ENCODE measurements at places on chromosomes 16 and 17.
A peak's percentile ranks its signal among the peaks of the same experiment; 100 is the strongest.

DNA sequence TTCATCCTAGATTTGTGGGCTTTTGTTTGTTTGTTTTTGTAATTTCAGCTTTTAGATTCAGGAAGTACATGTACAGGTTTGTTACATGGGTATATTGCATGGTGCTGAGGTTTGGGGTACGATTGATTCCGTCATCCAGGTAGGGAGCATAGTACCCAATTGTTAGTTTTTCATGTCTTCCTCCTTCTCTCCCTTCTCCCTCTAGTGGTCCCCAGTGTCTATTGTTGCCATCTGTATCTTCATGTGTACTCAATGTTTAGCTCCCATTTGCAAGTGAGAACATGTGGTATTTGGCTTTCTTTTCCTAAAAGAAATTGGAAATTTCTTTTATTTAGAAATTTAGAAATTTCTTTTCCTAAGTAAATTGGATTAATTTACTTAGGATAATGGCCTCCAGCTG, 37.1 kb upstream of the BCAS3 start:
- no peak for DNase-seq
- peaks cover 7% of the 10 kb centered on the region for H3K4me1 ChIP-seq
- H3K4me3 ChIP-seq: no peak overlapping the region
- no peak overlapping the region for H3K27ac ChIP-seq
- H3K27me3 ChIP-seq: no peaks in the 10 kb centered on the region

DNA sequence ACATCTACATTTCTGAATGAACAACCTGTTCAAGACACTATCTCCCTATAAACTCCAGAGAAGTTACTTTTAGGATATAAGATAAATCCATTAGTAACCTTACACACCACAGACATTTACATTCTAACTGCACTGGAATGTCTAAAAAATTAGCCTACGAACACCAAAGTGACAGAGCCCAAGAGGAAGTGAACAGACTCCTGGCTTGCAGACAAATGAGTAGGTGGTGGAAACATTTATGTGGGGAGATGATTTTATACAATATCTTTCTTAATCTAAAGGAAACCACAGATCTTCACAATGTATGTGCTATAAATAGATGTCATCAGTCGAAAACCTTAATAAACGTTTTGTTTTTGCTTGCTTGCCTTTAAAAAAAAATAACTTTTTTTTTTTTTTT, 18.8 kb downstream of the ZNF652 start:
- H3K27me3 ChIP-seq: no peaks in the 10 kb centered on the region
- no peak for DNase-seq
- peak overlapping the region; percentile 14 for H3K4me3 ChIP-seq
- peak overlapping the region; percentile 35 for H3K27ac ChIP-seq

DNA sequence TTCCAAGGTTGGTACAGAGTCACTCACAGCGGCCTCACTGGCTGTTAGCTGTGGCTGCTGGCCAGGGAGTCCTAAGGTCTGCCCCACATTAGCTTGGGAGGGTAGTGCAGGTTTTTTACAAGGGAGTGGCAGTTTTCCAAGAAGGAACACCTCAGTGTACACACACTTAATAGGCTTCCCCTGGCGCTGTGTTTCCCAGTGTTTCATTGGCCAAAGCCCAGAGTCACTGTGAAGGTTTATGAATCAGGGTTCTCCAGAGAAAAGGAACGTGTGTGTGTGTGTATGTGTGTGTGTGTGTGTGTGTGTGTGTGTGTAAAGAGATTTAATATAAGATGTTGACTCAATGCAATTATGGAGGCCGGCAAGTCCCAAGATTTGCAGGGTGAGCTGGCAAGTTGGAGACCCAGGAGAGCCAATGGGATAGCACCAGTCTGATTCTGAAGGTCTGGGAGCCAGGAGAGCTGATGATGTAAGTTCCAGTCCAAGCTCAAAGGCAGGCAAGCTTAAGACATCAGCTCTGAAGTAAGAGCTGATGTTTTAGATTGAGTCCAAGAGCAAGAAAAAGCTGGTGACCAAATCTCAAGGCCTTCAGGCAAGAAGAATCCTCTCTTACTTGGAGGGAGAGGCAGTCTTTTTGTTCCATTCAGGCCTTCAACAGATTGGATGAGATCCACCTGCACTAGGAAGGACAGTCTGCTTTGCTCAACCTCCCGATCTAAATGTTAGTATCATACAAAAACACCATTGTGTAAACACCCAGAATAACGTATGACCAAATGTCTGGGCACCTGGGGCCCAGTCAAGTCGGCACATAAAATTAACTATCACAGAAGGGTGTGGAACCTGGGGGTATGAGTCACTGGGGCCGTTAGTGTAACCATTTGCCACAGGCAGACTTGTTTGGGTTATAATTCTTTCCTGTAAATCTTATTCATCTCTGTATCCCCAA, 206.8 kb downstream of the PRKCA start:
- H3K27me3 ChIP-seq: no peaks in the 10 kb centered on the region
- no peaks in the 10 kb centered on the region for H3K36me3 ChIP-seq
- H3K27ac ChIP-seq: peak overlapping the region; percentile 87
- H3K4me3 ChIP-seq: no peak overlapping the region

DNA sequence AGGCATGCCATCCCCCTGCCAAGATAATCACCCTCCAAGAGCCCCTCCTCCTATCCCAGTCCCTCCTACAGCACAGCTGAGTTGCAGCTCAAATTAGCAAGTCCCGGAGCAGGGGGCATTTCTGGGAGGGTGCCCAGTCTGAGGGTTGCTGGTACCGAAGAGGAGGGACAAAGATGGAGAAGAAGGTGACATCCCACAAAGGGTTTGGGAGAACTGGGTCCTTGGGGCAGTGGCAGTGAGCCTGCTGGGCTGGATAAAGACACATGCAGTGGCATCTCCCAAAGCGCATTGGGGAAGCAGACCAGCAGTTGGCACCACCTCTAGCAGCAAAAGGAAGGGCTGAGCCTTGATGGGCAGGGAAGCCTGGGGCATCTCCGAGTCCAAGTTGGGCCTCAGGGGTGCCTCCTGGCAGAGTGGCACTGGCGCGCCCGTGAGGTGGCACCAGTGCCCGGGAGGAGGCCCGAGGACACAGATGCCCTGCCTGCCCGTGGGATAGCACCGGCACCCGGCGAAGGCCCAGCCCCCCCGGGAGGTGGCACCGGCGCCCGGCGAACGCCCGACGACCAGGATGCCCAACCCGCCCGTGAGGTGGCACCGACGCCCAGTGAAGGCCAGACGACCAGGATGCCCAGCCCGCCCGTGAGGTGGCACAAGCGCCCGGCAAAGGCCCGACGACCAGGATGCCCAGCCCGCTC, 622 bp downstream of the TOM1L2 start:
- peak overlapping the region; percentile 92 for H3K4me3 ChIP-seq
- H3K27ac ChIP-seq: peak overlapping the region; percentile 53
- peaks cover 35% of the 10 kb centered on the region for H3K4me1 ChIP-seq
- peak; percentile 91 for DNase-seq

- peaks cover 8% of the 10 kb centered on the region for H3K27me3 ChIP-seq
- no peak overlapping the region for H3K4me3 ChIP-seq
- DNase-seq: no peak
- H3K4me1 ChIP-seq: peaks cover 19% of the 10 kb centered on the region
- H3K36me3 ChIP-seq: no peaks in the 10 kb centered on the region
These were observed 2.2 kb upstream of the CDH5 start for GRCh38 chr16:66364117-66364958.

- H3K4me1 ChIP-seq: no peaks in the 10 kb centered on the region
- peaks cover 2% of the 10 kb centered on the region for H3K36me3 ChIP-seq
- H3K27ac ChIP-seq: no peak overlapping the region
- no peak overlapping the region for H3K4me3 ChIP-seq
- H3K27me3 ChIP-seq: no peaks in the 10 kb centered on the region
These were observed 137.5 kb downstream of the SDK2 start for GRCh38 chr17:73506470-73507435.

DNA sequence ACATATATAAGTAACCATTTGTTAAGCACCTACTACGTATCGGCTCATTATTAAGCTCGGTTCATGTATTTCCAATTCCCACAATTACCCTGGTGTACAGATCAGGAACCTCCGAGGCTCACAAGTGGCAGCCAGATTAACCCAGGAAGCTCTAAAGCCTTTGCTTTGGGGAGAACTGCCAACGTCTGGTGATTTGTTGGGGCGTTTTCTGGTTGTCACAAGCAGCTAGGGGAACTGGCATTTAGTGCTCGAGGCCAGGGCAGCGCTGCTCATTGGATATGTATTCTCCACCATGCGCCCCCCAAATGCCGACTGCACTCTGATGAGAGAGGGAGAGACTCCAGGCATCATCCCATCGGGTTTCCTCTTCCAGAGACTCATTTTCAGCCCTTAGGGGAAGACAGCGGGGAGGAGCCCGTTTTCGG, 541 bp downstream of the ZNF18 start:
- peak overlapping the region; percentile 89 for H3K27ac ChIP-seq
- peak overlapping the region; percentile 92 for H3K4me3 ChIP-seq
- DNase-seq: no peak

- no peak for DNase-seq
- H3K27ac ChIP-seq: no peak overlapping the region
- peaks cover 15% of the 10 kb centered on the region for H3K27me3 ChIP-seq
- H3K4me1 ChIP-seq: peaks cover 9% of the 10 kb centered on the region
These were observed 9.3 kb downstream of the NOD2 start for GRCh38 chr16:50702725-50703124.
